ENCODE measurements at places on chromosomes 4 and X. TPM values are rescaled to one million over a fixed set of nuclear protein-coding genes. Genes with fewer than 3 reads are reported as not detected.

Gene RXFP1
- total RNA-seq, result not detected

Gene SERTM2
- not detected for total RNA-seq

Gene CYSLTR1
- total RNA-seq, result not detected

Gene ANXA5
- total RNA-seq, result 491 TPM

Gene CSTF2
- 32.6 TPM for total RNA-seq

Gene PRKG2
- 0.78 TPM for total RNA-seq

Gene BEND2
- total RNA-seq, result not detected

Gene CXorf66
- total RNA-seq, result not detected

Gene PNCK
- total RNA-seq, result 0.37 TPM

Gene TLL1
- 0.15 TPM for total RNA-seq

Gene TLR6
- 3.7 TPM for total RNA-seq

Gene CT45A10
- 0.38 TPM for total RNA-seq

Gene GPR34
- 0.05 TPM for total RNA-seq

Gene ATP1B4
- not detected for total RNA-seq

Gene KCNIP4
- total RNA-seq, result not detected

Gene PNMA6F
- not detected for total RNA-seq

Gene LINC00632
- total RNA-seq, result 2.3 TPM

Gene ZBTB33
- total RNA-seq, result 11.5 TPM

Gene RASL11B
- total RNA-seq, result 0.20 TPM

Gene RGN
- not detected for total RNA-seq

Gene ABLIM2
- total RNA-seq, result 1.7 TPM

Gene CXorf49
- total RNA-seq, result not detected

Gene ZCCHC4
- 4.4 TPM for total RNA-seq

Gene IL2
- not detected for total RNA-seq

Gene MAGED4
- total RNA-seq, result 6.3 TPM

Gene ZMAT1
- 0.08 TPM for total RNA-seq

Gene GAB3
- 0.40 TPM for total RNA-seq
